ENCODE measurements at places on chromosomes 6 and 20. TPM values are rescaled to one million over a fixed set of nuclear protein-coding genes. Genes with fewer than 3 reads are reported as not detected.

BANF2 gene
- total RNA-seq: not detected

KCNK5 gene
- total RNA-seq: 7.0 TPM

PACRG gene
- not detected for total RNA-seq

- DNase-seq: no peak
These were observed 17.6 kb downstream of the MAP3K7 start for GRCh38 chr6:90569223-90569622.

GRCh38 chr20:4846821-4847220 lies 125.1 kb downstream of the PRND start:
- DNase-seq: no peak
